Skeletal muscle cell (primary cell): ENCODE measurements at places on chromosomes 6 and 20.

GRCh38 chr6:2819978-2820377 lies 21.7 kb downstream of the SERPINB1 start:
- no peak for DNase-seq

GRCh38 chr6:45951321-45952167 lies 64.1 kb downstream of the CLIC5 start:
- no peak for DNase-seq

DNA sequence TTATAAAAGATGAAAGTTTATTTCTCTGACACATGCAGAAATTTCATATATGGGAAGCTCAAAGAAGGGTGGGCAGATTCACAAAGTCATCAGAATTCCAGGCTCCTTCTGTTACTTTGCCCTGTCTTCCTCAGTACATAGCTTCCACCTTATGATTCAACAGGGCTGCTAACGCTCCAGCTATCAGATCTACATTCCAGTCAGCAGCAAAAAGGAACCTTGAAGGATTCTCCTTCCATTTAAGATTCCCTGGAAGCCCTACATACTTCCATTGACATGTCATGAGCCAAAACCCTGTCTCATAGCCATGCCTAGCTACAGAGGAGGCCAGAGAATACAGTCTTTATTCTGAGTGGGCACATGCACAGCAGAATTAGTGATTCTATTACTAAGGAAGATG lies 103.3 kb downstream of the NCR2 start:
- no peak for DNase-seq

- no peak for DNase-seq
Observed at GRCh38 chr20:62516338-62516737, 40.5 kb upstream of the GATA5 start.

DNA sequence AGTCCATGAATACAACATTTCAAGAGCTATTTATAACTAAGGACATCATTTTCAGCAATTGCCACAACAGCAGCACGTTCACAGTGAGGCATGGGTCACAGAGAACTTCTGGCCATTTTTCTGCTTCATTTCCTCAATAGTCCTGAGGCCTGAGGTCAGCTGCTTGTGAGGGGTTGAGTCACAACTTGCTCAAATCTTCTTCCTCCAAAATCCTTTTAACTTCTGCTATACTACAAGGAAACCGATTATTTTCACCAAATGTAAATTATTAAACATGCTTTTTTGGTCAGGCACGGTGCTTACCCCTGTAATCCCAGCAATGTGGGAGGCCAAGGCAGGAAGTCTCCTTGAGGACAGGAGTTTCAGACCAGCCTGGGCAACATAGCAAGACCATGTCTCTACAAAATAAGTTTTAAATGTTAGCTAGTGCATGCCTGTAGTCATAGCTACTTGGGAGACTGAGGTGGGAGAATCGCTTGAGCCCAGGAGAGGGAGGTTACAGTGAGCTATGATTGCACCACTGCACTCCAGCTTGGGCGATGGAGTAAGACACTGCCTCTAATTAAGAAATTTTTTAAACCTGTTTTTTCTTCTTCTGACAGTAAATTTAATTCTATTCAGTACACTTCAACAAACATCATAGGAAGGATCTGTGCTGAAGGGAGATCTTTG lies 11.1 kb upstream of the SLC16A10 start:
- no peak for DNase-seq

DNA sequence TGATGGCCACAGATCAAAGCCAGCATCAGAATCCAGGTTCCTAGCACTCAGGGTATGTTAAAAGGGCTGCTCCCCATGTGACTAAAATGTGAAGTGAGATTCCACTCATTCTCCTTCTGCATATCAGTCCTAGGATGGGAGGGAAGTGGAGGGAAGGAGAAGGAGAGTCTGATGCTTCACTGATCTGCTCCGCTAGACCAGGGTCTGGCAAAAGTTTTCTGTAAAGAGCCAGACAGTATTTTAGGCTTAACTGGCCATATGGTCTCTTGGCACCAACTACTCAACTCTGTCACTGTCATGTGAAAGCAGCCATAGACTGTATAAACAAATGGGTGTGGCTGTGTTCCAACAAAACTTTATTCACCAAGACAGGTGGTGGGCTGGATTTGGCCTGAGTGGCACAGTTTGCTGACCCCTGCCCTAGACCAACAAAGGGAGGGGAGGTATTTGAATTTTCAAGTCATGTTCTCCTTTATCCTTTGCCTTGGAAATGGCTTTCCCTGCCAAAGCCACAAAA lies 22.6 kb downstream of the GHRH start:
- peak; percentile 47 for DNase-seq

- no peak for DNase-seq
Observed at GRCh38 chr20:62089393-62089792, 23.7 kb upstream of the TAF4 start.

DNA sequence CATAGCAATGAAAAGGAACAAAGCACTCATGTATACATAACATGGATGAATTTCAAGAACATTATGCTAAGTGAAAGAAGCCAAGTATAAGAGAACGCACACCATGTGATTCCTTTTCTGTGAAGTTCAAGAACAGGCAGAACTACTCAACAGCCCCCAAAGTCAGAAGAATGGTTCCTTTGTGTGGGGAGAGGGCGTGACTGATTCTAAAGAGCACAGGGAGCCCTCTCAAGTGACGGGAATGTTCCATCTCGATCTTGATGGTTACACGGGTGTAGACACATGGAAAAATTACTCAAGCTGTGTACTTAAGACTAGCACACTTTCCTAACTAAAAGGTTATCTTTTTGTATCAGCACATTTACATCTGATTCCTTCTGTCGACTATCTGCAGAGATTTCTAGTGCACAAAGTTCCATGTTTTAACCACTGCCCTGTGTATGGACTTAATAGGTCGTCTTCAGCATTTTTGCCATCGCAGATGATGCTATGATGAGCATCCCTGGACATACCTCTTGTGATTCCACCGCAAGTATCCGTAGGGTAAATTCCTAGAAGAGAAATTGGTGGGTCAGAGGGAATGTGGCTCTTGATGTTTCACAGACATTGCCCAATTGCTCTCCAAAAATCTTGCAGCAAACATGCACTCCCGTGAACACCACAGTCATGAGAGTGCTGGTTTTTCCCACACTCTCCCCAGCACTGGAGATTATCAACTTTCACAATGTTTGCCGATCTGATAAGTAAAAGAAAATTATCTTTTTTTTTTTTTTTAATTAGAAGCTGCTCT lies 279.3 kb downstream of the BMP7 start:
- no peak for DNase-seq

GRCh38 chr6:99114769-99115406 lies 167.1 kb upstream of the FBXL4 start:
- DNase-seq = no peak

DNA sequence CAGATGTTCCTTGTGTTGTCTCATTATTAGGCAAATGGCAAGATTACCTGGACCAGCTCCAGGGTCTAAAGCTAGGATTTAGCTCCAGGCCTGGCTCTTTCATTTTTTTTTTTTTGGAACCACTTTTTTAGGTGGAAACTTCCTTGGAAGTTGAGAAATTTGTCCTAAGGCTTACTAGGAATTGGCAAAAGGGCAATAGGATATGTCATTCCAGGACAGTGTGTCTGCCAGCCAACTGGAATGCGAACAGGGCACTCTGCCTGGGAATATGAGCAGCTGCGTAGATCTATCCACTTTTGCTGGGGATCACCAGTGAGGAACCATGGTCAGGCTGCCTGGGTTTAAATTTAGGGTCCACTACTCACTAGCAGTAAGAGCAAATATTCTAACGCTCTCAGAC lies 304.0 kb downstream of the TSHZ2 start:
- no peak for DNase-seq

GRCh38 chr6:16673011-16673797 lies 88.1 kb downstream of the ATXN1 start:
- no peak for DNase-seq

DNA sequence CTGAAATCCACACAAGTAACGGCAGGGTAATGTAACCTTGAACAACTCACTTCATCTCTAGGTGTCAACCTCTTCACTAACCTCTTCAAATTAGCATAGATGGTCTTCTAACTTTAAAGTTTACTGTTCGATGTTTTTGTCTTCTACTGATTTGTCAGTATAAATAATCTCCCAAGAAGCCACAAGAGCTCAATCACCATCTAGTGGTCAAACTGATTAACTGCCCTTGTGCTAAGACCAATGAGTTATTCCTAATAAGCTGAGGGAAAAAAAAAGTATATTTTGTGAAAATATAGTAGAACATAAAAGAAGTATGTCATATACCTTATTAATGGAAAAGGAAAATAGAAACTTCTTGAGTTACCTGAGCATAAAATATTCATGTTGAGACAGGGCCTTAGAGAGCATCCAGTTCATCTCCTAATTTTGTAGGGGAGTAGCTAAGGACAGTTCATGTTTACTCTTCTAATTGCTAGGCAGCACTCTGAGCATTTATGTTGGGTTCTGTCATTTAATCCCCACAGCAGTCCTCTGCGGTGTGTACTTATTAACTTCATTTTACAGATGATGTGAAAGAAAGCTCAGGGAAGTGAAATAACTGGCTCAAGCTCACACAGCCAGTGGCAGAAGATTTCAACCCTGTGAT lies 317.1 kb downstream of the ESR1 start:
- peak; percentile 30 for DNase-seq

GRCh38 chr6:108277831-108278230 lies 17.0 kb upstream of the SNX3 start:
- no peak for DNase-seq

DNA sequence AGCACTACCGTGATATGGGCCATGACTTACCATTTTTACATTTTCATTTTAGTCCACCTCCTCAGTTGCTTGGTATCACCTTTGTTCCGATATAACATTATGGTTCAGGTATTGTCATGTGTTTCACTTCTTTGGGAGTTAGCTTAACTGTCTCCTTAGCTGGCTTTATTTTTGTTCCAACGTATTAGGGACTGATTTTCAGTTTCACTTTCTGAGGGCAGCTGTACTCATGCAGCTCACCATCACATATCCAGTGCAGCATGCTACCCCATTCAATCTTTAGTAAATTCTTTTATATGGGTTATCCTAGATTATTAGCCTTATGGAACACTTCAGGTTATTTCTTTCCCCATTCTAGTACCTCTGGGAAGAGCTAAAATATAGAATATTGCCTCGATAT lies 362.2 kb upstream of the IRAK1BP1 start:
- no peak for DNase-seq

- DNase-seq = no peak
Observed at GRCh38 chr6:4303638-4304037, 168.3 kb upstream of the ECI2 start.

GRCh38 chr6:53956068-53956711 lies 155.1 kb upstream of the MLIP start:
- no peak for DNase-seq

DNA sequence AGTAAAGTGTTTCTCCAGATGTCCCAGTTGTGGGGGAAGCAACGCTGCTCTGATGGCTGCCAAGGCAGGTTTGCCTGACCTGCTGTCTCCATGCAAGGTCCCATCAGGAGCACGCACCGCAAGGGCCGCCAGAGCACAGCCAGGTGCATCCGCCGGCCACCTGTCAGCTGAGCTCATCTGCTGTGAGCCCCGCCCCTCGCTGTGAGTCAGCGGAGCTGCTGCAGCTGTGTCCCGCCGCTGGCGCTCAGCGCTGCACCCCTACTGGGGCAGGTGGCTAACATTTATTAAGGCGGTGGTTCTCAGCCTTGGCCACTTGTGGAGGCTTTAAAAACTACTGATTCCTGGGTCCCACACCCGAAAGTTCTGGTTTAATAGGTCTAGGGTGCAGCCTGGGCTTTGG lies 225.7 kb downstream of the UST start:
- DNase-seq = no peak

- DNase-seq = no peak
Observed at GRCh38 chr6:163030980-163031379, 303.2 kb downstream of the PACRG start.

GRCh38 chr6:156279261-156279969 lies 497.8 kb upstream of the ARID1B start:
- DNase-seq = no peak

GRCh38 chr20:8796088-8796660 lies 272.7 kb upstream of the PLCB4 start:
- DNase-seq = peak; percentile 64
